Stimulated activated CD8-positive, alpha-beta memory T cell treated with anti-CD3 and anti-CD28 coated beads, Interleukin-7, amount 100 ng/mL, for 48 hours (primary cell): ENCODE measurements at places on chromosomes 6 and 20.

DNA sequence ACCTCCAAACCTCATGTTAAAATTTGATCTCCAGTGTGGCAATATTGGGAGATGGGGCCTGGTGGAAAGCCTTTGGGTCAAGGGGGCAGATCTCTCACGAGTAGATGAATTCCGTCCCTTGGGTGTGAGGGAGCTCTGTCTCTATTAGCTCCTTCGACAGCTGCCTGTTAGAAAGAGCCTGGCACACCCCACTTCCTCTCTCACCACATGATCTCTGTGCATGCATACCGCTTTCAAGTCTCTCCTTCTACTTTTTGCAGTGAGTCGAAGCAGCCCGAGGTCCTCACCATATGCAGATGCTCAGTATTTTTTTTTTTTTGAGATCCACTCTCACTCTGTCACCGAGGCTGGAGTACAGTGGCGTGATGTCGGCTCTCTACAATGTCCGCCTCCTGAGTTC lies 176.9 kb downstream of the SYNDIG1 start:
- no peak for DNase-seq

DNA sequence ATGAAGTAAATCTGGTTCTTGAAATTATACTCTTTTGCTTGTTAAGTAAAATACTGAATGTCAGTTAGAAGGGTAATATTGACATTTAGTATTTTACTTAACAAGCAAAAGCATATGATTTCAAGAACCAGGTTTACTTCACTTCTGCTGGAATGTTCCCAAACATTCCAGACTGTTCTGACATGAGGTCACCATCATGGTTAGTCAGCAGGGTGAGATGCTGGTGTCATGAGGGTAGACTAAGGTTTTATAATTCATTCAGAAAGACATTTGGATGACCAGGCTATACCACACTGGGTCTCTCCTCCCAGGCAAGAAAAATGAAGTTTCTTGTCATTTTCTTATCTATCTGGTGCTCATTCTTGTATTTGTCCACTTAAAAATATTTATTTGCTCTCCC lies 414.4 kb upstream of the MMS22L start:
- no peak for DNase-seq

GRCh38 chr20:19026901-19027644 lies 185.4 kb upstream of the SLC24A3 start:
- DNase-seq: no peak

GRCh38 chr6:6584310-6585002 lies 4.1 kb upstream of the LY86 start:
- DNase-seq: no peak

- DNase-seq: peak; percentile 40
Measured at GRCh38 chr20:8305449-8305978, 173.4 kb downstream of the PLCB1 start.

DNA sequence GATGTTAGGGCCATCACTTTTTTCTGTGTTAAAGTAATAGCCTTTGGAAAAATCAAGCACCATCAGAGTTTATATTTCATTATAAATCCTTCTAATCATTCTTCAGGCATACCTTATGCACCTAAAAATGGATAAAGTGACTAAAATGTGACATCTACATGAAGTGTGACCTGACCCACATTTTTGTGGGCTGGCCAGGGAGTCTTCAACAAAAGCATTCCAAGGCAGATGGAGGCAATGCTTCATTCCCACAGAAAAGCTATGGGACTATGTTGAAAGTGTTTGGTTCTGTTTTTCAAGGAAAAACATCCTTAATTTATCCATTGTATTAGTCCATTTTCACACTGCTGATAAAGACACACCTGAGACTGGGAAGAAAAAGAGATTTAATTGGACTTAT lies 58.8 kb upstream of the LTV1 start:
- DNase-seq: no peak

- DNase-seq: no peak
Measured at GRCh38 chr6:36739947-36740817, 42.6 kb downstream of the RAB44 start.

DNA sequence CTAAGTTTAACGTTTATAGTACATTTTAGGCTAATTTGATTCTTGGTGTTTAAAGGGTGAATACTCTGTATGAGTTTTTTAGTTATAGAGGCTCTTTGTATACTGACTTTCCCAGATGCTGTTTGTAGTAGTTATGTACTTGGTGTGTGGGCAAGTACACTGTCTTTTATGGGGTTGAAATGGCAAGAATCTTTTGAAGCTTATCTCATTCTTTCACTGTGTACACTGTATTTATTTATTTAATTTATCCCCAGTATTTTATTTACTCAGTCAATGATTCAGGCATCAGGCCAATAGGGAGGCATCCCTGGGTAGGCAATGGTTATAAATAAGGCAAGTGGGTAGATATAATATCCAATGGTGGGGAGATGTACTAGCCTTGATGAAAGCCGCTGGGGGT lies 277.0 kb upstream of the PTCHD4 start:
- DNase-seq: no peak

- no peak for DNase-seq
Measured at GRCh38 chr6:37459981-37460800, 27.2 kb downstream of the CMTR1 start.

DNA sequence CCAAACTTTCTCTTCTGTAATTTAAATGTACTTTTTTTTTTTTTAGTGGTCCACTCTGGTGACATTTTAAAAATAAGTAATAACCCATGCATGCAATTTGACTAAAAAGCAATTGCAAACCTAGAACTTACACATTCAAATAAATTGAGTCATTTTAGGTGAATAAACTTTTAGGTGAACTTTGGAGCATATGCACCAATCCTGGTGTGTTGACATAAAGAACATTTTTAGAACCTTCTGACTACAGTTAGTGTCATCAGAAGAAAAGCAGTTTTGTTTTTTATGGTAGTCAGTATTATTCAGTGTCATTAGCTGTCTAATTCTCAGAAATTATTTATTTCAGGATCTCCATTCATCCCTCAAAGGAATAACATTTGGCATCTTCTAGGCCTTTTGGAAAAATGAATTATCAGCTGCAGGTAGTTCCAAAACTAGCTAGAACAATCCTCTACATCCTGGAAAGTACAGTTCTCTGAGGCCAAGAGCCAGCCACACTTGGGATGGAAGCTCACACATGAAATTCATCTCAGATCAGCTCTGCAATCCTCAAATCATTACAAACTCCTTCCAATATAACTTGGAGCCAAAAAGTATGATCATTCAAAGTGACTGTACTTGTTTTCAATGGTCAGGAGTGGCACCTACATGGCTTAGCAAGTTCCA lies 38.5 kb upstream of the SIM1 start:
- DNase-seq: no peak

GRCh38 chr20:49669601-49670189 lies 44.0 kb downstream of the B4GALT5 start:
- DNase-seq: no peak

DNA sequence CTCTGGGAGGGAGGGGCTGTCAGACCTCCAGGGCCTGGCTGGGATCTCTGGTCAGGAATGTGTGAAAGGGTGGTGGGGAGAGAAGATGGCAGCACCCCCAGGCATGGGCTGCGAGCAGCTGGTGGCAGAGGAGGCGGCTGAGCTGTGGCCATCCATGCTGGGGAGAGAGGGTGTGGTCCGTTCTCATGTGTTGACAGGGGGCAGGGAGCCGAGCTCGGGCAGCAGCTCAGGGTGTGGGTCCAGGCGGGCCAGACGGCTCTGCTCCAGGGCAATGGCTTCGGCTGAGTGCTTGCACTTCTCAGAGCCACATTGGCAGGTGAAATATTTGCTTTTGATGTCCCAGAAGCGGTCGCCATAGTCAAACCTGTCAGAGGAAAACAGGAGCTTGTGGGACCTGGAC lies 1.1 kb upstream of the SLC44A4 start:
- no peak for DNase-seq

- peak; percentile 23 for DNase-seq
Measured at GRCh38 chr6:5398530-5398929, 137.2 kb downstream of the FARS2 start.

DNA sequence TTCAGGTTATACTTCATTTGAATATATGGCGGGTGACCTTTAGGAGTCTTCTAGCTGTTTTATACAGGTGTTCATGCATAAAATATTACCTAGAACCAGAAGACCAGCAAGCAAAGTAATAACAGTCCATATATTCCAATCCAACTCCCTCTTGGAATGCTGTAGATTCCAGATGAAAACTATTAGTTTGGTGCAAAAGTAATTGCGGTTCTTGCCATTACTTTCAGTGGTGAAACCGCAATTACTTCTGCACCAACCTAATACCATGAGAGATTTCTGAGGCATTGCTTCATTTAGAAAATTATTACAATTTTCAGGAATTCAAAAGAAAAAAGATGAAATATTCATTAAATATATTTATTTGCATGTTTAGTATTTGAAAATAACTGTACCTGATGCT lies 62.6 kb downstream of the FAM83B start:
- DNase-seq: no peak

- no peak for DNase-seq
Measured at GRCh38 chr20:49281913-49282467, 4.1 kb upstream of the ZNFX1 start.
